Stimulated activated CD8-positive, alpha-beta memory T cell treated with anti-CD3 and anti-CD28 coated beads, Interleukin-7, amount 100 ng/mL, for 1 hour (primary cell): ENCODE measurements at places on chromosomes 16 and 17.
A peak's percentile ranks its signal among the peaks of the same experiment; 100 is the strongest.

DNA sequence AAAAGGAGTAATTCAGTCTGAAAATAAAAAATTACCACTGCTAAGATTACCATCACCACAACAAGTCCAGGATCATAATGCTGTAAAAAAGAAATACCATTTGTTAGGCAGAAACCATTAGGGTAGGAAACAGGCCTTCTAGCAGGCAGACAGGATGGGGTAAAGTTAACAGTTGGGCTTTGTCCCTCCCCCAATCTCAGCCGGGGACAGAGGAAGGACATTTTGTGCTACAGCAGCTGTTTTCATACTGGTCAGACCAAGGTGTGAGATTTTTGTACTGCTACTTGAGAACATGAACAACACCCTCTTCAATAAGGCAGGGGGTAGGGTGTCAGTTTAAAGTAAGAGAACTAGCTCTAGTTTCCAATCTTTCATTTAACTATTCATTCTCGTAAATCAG lies 49.2 kb upstream of the ITGA2B start:
- peak; percentile 5 for DNase-seq

GRCh38 chr16:72876981-72877373 lies 171.0 kb downstream of the ZFHX3 start:
- DNase-seq = no peak

- peak; percentile 13 for DNase-seq
Observed at GRCh38 chr16:27174007-27174406, 29.3 kb upstream of the KDM8 start.

DNA sequence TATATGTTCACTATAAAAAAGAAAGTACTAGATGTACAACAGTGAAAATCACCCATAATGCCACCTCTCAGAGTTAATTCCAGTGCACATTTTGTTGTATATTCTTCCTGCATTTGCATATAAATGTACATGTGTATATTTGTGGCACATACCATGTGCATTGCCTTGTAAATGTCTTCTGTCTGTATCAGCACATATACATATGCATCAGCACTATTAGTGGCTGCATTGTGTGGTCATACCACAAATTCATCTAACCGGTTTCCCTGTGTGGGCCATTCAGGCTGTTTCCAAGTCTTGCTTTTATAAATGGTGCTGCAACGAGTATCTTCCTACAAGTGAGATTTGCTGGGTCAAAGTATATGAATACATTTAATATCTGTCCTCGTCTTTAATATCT lies 6.5 kb downstream of the KSR1 start:
- DNase-seq = no peak

DNA sequence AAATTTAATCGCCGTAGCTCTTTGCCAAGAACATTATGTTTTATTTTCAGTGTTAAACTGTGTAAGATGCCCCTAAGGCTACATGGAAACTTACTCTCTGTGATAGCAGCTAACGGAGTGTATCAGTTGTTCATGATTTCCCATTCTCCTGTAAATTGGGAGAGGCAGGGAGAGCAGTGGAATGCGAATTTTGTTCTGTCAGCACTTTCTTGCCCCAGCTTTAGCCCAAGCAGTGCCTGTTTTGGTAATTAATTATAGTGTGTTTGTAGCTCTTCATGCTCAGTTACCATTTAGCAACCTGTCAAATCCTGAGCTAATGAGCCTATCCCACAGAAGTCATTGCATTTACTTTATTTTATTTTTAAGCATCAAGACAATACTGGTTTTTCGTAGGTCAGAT lies 475.1 kb upstream of the RBFOX1 start:
- DNase-seq = no peak

DNA sequence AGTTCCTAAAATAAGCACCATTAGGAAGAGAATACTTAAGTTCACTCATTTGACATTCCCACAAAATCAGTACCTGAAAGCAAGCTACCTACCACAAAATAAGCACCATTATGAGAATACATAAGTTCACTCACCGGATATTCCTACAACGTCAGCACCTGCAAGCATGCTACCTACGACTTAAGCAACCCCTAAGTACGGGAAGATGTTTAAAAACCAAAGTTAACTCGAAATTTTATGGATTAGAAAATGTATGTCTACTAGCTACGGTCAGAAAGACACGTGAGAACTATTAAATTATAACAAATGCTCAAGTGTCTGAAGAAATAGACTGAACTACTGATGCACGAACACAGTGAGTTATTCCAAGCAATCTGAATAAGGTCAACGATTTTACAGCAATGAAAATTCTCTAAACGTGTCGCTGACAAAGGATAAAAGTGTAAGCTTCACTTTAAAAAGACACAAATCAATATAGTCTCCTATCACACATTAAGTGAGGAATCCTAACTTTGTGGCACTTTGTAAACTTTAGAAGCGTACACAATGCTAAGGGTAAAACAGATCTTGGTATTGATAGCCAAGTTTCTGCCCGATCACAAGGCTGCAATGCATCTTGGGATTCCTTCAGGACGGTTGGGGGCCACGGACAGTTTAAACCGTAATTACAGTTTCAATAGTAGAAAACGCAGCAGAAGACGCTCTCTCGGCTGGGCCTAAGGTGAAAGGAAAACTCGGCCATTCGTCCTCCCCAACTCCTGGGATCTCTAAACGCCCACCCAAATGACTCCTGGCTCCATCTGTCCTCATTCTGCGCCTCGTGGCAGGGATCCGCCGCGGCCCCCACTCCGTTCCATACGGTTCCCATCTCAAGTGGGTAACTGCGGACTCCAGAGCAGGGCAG lies 1.3 kb downstream of the GSPT1 start:
- no peak for DNase-seq

DNA sequence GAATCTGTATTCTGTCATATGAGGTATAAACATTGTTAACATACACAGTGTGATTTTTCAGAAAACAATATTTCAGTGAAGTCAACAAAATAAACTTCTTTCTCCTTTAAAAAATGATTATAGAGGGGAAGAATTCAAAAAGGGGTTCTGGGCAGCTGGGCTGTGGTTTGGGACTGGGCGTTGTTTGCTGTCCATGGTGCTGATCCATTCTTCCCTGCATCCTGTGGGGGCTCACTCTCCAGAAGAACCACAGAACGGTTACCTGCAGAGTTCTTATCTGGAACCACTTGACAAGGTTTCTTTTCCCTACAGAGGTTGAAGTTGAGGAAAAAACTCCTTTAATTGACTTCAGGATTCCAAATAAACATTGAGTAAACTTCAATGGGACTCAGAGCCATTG lies 1091.0 kb downstream of the CDH8 start:
- DNase-seq = no peak

- no peak for DNase-seq
Observed at GRCh38 chr16:49603956-49604355, 230.4 kb downstream of the C16orf78 start.

DNA sequence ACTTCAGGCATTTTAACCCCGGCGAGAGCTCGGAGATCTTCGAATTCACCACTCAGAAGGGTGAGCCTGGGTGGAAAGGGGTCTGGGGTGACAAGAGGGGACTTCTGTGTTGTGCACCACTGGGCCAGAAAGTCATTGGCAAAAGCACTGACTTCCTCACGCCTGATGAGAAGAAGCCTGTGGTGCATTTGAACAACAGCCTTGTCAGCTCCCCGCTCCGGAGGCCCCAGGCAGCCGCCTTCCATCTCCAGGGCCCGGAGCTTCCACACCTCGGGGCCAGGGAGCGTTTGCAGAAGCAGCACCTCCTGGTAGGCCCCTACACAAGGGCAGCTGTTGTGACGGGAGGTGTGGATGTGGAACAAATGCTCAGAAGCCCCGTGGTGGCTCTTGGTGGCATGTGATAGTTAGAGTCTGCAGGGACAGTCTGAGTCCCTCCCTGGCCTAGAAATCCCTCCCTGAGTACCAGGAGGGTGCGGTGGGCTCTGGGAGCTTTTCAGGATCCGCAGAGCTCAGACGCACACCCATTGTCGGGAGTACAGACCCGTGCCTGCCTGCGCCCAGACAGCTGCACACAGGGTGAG lies 9.7 kb downstream of the CACNG1 start:
- no peak for DNase-seq

DNA sequence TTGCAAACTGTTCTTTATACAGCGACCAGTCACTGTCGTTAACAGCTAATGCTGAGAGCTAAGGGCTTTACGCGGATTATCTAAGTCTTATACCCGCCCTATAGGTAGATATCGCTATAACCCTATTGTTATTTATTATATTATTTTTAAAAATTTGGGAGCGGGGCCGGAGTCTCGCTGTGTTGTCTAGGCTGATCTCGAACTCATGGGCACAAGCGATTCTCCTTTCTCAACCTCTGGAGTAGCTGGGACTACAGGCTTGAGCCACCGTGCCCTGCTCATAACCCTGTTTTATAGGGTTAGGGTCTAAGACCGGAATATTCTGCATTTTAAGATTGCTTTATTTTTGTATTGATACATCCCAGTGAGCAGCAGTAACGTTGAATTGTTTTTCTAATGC lies 24.7 kb downstream of the DEF8 start:
- no peak for DNase-seq

DNA sequence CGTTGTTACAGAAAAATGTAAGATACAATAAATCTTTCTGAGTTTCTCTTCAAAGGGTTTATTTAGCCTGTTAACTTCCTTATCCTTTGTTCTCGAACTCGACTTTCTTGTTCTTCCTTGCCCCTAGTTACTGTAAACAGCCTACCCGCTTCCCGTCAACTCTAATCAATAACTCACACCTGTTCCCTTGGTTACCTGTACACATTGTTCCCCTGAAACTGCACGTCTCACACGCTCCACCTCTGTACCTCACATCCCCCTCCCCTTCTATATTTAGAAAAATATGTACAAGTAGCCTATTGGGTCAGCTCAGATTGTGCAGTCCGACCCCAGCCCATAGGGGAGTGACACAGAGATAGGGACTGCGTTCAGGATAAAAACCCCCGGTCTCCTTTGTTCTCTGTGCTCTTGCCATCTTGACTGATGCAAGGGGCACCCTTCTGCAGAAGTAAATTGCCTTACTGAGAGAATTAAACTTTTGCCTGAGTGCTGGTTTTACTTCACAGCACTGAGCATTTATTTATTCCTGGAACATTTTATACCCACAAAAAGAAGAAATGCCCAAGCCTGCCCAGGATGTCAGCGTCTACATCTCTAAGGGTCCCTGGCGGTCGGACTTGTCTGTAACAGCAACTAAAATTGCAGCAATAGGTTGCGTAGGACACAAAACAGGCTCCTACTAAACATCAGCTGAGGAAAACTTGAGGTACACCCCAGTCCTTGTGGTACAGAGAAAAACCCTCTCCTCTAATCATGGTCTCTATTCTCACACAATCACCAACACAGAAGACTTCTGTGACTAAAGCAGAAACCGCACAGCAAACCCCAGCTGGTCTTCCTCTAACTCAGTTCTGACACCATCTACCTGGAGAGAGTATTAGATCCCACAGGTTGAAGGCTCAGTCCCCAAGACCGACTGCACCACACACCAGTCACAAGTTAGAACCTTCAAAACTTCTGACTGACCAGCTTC lies 11.3 kb downstream of the WDR45B start:
- DNase-seq = no peak

DNA sequence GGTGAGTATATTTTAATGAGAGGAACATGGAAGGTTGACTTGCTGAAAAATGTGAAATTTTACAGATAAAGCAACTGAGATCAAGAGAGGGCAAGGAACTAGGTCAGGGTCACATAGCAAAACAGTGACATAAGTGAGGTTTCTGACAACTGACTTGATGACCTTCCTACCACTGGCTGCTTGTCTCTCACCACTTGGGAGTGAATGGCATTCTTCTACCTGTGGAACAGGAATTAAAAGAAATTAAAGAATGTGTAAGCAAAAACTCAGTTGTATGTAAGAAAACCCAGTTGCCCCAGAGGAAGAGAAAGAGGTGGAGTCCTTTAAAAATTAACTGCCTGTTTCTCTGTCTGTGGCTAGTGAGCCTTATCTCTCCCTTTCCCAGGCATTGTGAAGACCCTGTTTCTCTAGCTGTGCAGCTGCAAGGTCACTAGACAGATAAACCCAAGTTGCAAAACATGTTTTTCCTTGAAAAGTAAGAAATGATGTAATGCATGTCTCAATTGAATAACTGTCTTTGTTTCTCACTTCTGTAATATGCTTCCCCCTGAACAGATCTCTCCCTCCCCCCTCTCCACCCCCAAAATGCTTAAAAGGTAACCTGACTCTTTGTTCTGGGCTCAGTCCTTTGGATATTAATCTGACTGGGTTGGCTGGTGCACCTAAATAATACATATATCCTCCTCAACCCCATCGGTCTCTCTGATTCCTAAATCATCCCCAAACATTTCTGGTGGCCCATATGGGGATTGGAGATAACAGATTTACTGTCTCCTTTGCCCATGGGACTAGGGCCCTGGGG lies 23.4 kb downstream of the ACSM1 start:
- no peak for DNase-seq

- no peak for DNase-seq
Observed at GRCh38 chr16:87821376-87822107, 47.8 kb downstream of the SLC7A5 start.

GRCh38 chr16:2296661-2297505 lies 29.0 kb upstream of the RNPS1 start:
- DNase-seq = no peak

DNA sequence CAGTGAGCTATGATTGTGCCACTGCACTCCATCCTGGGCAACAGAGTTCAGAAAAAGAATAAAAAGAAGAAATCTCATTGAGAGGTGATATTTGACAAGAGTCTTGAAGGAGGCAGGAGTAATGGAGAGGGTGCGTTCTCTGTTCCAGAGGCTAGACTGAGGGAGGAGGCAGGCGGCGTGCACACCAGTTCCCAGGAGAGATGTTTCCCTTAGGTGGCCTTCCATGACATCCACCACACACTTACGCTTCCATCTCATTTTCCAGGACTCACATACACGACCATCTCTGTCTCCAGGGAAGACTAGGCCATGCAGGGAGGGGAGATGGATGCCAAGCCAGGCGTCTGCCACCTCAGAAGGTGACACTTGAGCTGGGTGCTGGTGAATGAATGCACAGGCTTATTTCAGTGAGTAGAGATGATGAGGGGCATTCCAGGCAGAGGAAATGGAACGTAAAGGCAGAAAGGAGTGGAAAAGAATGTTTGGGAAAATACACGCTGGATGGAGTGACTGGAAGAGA lies 25.3 kb upstream of the N4BP1 start:
- no peak for DNase-seq

DNA sequence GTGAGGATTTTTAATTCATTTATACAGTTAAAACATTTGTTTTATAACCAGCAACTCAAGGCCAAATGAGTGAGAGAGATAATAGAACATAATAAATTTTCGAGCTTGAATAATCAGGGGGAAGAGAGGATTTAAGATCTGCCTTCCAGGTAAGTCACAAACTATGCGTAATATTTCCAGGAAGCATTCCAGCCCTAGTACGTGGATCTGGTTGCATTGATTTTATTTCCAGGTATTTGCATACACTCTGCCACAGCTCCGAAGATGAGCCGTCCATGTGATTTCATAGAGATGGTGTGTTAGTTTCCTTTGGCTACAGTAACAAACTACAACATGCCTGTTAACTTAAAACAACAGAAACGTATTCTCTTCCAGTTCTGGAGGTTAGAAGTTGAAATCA lies 3.5 kb downstream of the DYNLRB2 start:
- no peak for DNase-seq
